ENCODE measurements at places on chromosomes 11 and 22.

DNA sequence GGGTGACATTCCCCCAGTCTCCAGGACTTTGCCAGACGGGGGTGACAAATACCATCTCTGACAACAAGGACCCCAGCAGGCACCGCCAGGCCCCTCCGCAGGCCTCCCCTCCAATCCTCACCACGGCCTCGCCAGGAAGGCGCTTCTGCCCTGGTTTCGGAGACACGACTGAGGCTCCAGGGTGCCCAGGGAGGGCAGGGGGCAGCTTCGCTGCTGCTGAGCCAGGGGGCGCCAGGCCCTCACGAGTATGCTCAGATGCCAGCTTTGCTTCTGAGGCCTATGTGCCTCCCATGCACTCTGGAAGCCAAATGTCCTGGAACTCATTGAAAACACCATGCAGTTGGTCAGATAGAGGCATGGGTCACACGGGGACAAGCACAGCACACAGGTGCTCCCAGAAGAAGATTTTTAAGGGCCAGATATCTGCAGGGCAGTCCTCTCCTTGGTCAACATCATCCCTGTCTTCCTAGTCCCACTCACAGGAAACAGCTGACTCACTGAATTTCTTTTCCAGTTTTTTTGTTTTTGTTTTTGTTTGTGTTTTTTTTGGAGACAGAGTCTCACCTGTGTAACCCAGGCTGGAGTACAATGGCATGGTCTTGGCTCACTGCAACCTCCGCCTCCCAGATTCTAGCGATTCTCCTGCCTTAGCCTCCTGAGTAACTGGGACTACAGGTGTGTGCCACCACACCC lies 19.9 kb downstream of the BID start:
- DNase-seq, result peak; percentile 45

- no peak for DNase-seq
Measured at GRCh38 chr11:118634431-118635236, 27.2 kb downstream of the PHLDB1 start.

DNA sequence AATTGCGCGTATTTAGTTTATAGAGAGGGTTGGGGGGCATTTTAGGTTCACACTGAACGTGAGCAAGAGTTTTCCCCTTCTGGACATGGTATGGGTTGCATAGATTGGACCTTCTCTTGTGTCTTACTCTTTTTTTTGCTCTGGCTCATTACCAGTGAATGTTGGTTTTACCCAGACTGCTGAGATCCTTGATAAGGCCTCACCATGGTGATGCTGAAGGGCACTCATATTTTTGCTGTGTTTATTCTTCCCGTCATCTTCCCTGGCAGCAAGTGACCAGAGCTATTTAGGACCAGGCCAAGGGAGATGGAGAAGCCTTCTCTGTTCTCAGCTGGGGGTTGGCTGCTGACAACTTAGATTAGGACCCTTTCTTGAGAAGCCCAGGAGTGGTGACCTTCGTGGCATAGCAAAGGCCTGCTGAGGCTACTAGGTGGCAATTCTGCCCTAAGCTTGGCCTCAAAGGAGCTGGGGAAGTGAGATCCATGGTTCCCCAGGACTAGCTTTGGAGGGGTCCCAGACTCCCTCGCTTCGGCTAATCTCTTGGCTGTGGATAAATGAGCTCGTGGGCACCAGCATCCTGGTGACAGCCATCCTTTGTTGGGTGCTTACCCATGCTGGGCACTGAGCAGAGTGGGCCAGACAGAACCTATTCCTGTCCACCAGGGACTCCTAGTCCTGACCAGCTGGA lies 47.3 kb downstream of the GRIK4 start:
- DNase-seq, result no peak

- DNase-seq, result no peak
Measured at GRCh38 chr11:43497144-43497543, 138.4 kb downstream of the TTC17 start.

- DNase-seq, result no peak
Measured at GRCh38 chr22:32991353-32992101, 66.7 kb downstream of the SYN3 start.

DNA sequence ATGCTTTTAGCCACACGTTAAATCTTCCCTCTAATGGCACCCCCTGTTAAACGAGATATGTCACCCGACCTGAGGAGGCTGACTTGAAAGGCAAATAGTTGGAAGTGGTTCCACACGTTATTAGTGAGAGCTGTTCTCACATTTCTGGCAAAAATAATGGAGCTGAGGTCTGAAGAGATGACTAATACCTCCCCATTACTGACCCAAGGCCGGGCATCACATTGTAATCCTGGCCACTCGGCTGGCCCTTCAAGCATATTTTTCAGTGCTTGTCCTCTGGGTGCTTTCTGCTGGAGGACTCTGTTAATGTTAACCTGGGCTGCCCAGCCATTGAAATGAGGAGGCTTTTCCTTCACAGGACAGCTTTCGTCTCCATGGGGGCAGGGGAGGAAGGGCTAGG lies 260.0 kb upstream of the CADM1 start:
- no peak for DNase-seq

- no peak for DNase-seq
Measured at GRCh38 chr11:76641905-76642304, 28.6 kb downstream of the LRRC32 start.

DNA sequence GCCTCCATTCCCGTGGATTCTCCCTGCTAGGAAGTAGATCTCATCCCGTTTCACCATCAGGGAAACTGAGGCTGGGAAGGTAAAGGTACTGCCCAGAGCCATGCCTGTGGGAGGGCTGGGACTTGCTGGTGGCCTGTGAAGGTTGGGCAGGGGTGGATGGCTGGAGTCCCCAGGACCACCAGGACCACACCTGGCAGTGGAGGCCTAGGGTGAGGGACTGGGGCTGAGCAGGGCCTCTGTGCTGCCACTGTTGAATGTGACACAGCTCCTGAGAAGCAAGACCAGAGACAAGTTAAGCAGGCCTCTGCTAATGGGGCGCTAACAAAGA lies 26.2 kb upstream of the PRODH start:
- DNase-seq, result no peak

DNA sequence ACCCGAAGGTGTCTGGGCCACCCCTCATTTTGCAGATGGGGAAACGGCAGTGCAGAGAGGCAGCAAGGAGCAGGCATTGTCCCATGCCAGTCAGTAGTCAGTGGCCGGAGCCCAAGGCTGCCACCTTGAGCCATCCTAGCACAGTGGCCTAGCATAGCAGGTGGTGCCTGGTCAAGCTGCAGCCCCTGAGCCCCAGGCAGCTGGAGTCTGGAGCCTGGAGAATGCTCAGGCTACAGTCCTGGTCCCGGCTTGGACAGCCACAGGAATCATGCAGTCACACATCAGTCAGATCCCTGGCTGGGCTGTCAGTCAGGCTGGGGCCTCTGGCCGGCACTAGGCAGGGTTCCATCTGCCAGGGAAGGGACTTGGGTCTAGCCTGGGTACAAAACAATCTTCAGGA lies 18.6 kb downstream of the KCNC1 start:
- no peak for DNase-seq

GRCh38 chr11:12591706-12592105 lies 82.5 kb upstream of the TEAD1 start:
- DNase-seq, result no peak

DNA sequence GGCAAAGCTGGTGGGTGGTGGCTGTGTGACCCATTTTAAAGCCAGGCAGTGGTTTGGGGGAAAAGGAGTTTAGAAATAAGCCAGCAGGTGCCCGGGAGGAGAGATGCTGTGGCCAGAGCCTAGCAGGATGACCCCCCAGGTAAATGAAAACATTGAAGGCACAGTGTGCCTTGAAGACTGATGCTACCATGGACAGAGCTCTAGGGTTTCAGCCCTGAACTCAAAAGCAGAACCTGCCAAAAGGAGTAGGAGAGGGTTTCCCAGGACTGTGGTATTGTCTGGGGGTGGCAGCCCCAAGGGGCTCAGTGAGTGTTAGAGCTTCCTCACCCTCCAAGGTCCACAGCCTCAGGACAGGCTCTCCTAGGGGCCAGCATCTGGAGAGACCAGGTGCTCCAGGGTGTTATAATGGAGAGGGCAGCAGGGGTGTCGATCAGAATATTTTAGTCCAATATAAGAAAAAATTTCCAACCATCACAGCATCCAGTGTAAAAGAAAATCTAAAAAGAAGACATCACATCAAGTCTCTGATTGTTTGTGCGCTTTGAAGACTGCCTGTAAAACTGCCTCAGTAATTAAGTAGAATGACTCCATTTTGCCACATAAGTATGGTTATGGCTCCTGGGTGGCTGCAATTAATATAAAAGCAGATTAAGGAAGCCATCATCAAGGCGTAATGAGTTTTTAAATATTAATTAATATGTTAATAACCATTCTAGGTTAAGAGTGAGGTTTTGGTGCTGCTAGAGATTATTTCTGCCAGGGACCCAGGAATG lies 88.6 kb upstream of the LMO1 start:
- no peak for DNase-seq

GRCh38 chr11:35969089-35970042 lies 25.5 kb downstream of the LDLRAD3 start:
- no peak for DNase-seq

GRCh38 chr11:26947379-26947844 lies 46.5 kb upstream of the FIBIN start:
- no peak for DNase-seq

DNA sequence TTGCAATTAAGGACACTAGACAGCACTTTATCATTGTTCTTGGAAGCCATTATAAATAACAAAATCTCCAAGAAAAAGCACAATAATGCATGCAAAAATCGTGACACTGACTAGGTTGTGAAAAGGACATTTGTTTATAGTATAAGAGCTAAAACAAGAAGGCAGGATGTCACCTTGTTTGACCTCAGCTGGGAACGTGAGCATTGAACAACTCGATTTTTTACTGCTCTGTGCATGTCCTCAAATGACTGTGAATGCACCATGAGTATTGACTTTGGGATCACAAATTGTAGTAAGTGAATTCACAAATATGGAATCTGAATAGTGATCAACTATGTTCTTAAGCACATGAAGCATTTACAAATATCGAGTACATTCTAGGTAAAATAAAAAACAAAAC lies 35.3 kb upstream of the ARHGAP20 start:
- no peak for DNase-seq

- no peak for DNase-seq
Measured at GRCh38 chr22:48820481-48821345, 1007.0 kb downstream of the BRD1 start.

- DNase-seq, result no peak
Measured at GRCh38 chr11:86145439-86146156, 76.7 kb upstream of the PICALM start.

- no peak for DNase-seq
Measured at GRCh38 chr11:7031471-7031871, 11.2 kb downstream of the NLRP14 start.

DNA sequence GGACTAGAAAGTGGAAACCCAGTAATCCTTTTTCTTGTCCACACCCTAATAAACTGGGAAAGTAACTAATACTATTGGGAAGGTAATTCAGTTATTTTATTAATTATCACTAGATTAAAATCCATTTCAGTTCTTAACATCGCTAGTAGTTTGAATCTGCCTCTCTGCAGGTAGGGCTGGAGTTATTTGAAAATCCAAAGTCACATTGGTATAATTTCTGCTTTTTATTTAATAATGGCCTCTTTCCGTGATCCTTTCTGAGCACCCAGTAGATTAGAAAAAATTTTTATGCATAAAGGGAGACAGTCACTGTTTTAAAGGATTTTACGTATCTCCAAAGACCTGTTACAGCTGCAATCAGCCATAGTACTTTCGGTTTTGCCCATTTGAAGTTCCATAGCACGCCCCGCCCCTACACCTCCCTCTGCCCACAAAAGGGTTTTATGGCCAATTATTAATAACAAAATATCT lies 605 bp upstream of the COPB1 start:
- DNase-seq, result peak; percentile 57

- no peak for DNase-seq
Measured at GRCh38 chr11:132982772-132983640, 549.3 kb downstream of the OPCML start.

- DNase-seq, result peak; percentile 65
Measured at GRCh38 chr22:44128958-44129618, 51.6 kb upstream of the PARVG start.

GRCh38 chr11:67504950-67505581 lies at the start of gene PITPNM1:
Gene PITPNM1 (minus strand): TSS chr11:67505363. CDS start chr11:67504180, 1,183 bp downstream.
- DNase-seq, result peak; percentile 79

DNA sequence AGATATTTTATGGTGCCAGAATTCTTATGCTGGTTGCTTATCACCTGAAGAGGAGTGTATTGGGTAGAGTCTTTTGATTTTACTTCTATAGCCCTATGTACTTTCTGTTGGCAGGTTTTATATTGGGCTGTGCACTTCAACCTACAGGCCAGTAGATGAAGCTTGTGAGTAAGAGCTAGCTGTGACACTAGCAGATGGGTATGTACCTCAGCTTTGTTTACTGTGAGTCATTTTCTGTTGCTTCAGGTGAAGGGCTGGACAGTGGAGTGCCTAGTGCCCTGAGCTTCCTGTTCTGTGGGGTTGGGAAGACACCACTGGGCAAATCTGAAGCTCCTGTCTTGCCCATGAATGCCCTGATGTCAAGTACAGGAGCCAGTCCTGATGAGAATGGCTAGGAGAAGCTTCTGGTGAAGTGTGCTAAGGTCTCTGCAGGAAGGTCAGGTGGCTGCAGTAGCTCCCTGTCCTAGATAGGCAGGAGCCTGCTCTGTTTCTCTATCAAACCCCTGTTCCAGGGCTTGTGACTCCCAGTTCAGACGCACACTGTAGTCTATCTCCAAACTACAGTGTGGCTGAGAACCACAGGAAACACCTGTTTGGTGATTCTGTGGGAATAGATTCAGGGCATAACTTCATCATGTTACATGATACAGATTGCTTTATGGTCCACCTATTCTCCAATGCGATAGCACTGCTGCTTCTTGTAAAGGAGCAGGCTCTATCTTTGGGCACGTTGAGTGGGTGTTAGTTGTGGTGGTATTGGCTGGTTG lies 755.7 kb downstream of the KCNA4 start:
- DNase-seq, result no peak

DNA sequence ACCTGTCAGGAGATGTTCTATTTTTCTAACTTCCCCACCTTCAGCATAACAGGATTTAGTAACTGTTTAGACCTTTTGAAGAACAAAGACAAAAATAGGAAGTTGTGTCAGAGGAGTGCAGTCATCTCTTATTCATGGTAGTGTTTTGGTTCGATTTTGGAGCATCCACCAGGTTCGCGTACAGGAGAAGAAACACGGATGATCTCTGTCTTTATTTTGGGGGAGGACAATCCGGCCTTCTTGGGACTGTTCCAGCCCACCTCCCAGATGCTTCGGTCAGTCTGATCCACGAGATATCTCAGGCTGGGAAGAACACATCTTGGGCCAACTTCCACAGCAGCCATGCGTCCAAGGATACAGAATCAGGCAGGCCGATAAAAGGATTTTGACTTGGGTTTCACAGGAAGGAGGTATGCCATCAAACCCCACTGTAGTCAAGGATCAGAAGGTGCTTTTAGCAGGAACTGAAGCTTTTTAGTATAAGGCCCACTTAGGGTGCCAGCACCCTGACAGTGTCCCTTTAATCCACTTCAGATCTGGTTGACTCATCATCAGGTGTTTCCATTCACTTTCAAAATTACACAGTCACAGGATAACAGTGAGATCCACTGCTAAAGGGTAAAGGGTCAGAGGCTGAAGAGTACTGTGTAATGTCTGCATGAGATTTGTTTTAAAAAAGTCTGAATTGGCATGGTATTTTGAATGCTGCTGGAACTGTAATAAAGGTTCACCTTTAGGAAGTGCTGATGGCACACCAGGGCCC lies 16.5 kb downstream of the PATZ1 start:
- no peak for DNase-seq

GRCh38 chr11:126500981-126501380 lies 145.5 kb downstream of the ST3GAL4 start:
- no peak for DNase-seq

- no peak for DNase-seq
Measured at GRCh38 chr11:72426103-72426757, 8.1 kb downstream of the CLPB start.

- DNase-seq, result peak; percentile 68
Measured at GRCh38 chr11:79150320-79150719, 290.5 kb downstream of the TENM4 start.

- no peak for DNase-seq
Measured at GRCh38 chr22:36258701-36259614, 6.0 kb downstream of the APOL1 start.
